ENCODE measurements at places on chromosomes 4 and X.

DNA sequence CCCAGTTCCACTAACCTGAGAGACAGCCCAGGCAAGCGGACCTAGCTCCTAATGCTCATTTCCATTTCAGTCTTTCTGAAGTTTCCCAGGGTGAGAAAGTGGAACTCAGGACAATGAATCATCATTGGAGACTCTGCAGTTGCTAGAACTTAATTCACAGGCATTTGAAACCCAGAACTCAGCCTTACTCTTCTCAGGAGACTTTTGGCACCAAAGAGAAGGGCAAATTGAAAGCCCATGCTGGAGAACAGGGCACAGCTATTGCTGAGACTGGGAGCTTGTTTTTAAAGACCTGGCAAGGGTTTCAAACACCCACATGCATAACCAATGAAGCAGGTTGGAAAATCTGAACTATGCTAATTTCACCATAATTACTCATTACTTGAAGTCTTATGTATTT, 36.0 kb downstream of the BST1 start:
- DNase-seq, result no peak

GRCh38 chrX:38726612-38727011, 74.6 kb upstream of the MID1IP1 start:
- no peak for DNase-seq

DNA sequence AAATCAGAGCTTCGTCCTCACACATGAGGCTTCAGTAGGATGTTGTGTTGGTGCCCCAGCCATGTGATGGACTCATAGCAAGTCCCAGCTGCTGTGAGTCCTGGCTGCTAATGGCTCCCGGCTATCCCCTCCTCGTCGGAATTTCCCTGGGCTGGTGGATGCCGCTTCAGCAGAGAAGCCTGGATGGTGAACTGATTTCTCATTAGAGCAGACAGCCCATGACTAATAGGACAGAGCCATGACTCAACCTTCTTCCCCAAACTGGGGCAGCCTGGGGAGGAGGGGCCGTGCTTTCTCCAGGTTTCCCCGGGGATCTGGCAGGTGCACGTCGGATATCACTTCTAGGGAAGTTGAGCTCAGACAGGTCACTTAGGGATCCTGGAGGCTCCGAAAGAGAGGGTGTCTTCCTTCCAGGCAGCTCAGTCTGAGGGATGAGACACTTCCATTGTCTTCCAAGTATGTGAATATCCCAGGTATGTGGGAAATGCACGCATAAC, 112.7 kb downstream of the ASMT start:
- DNase-seq, result no peak

DNA sequence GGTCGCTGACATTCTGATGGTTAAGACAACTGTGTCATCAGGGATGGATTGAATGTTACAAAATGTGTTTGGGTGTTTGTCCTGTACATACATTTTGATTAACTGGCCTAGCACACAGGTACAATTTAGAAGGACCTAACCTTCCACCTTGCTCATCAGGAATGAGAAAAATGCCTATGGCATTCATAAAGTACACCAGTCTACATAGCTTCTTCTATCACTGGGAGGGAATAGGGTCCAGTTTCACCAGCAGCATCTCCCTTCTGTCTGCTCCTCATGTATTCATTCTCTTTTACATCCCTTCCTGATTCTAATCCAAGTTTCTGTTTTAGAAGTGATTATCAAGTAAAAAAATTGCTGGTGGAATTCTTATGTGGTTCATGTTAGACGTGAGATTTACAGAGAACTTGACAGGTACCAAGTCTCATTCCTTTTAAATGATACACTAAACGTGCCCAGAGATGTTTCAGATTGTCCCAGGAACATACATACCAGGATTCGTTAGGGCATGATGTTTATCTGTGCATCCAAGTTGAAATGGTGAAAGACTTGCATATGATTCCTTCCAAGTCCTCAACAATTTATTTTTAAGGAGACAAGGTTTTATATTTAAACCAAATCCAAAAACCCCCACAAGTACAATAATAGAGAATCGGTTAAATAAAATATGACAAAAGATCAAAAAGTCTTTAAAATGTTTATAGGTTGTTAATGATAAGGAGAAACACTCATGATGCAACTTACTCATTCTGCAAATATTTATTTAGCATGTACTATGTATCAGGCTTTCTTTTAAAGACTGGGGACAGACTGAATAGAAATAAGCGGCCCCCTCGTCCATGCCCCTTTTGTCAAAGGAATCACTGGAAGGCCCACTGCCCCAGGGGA, 359.1 kb downstream of the ZNF674 start:
- DNase-seq, result no peak

DNA sequence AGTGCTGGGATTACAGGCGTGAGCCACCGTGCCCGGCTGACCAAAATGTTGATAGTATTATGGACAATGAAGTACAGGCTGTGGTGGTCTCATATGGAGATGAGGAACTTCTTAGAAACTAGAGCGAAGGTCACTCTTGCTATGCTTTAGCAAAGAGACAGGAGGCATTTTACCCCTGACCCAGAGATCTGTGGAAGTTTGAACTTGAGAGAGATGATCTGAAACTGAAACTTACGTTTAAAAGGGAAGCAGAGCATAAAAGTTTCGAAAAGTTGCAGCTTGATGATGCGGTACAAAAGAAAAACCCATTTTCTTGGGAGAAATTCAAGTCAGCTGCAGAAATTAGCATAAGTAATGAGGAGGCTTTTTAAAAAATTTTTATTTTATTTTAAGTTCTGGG, 8.5 kb upstream of the CTAG2 start:
- no peak for DNase-seq

- no peak for DNase-seq
These were observed 91.3 kb downstream of the PTPN13 start for GRCh38 chr4:86685401-86685800.

DNA sequence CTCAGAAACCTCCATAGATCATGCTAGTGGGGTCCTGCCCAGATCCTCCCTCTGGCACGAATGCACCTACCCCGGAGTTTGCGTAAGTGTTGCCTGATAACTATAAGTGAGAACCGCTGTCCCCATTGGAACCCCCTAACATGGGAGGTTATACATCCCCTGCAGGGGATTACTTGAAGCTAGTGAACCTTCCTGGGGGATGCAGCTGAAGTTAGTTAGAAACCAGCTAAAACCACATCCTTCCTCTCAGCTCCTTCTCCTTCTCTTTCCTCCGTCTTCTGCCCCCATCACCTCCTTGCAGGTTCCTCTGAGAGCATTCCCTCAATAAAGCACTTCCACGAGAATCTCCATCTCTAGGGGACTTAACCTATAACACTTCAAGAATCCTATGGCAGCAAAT, 95.0 kb downstream of the ZNF827 start:
- no peak for DNase-seq

GRCh38 chr4:116636917-116637316, 448.5 kb downstream of the TRAM1L1 start:
- no peak for DNase-seq

GRCh38 chr4:47278631-47279030, 184.9 kb downstream of the COMMD8 start:
- DNase-seq, result no peak

DNA sequence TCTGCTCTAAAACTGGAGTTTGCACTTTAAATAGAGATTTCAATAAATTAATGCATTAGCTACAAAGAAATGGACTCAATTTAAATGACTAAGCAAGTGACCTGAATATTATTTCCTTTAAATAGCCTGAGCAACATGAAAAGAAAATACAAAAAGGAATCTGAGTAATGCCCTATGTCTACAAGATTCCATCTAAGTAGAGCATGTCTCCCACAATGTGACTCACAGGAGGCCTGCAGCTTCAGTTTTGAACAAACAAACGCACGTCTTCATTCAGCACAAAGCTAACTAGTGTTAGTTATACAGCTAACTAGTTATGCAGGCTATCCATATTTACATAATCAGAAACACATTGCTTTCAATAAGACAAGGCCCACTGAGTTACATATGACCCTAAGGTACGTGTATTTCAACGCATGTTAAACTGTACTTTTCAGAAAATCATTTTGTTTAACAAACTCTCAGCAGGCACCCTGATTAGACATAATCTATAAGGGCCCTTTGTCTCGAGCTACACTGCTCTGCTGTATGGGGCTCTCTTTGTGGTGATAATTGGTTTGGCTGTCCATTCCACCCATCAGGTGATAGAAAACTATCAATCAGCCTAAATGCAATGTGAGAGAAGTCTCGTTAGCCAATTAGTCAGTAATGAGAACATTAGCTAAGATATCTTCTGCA, 116.5 kb downstream of the MAML3 start:
- no peak for DNase-seq

GRCh38 chrX:43269201-43269600, 386.9 kb upstream of the MAOA start:
- DNase-seq, result no peak

- no peak for DNase-seq
These were observed 124.2 kb upstream of the MSX1 start for GRCh38 chr4:4735136-4735750.

GRCh38 chr4:113952452-113953029, 26.9 kb downstream of the ARSJ start:
- DNase-seq, result no peak

DNA sequence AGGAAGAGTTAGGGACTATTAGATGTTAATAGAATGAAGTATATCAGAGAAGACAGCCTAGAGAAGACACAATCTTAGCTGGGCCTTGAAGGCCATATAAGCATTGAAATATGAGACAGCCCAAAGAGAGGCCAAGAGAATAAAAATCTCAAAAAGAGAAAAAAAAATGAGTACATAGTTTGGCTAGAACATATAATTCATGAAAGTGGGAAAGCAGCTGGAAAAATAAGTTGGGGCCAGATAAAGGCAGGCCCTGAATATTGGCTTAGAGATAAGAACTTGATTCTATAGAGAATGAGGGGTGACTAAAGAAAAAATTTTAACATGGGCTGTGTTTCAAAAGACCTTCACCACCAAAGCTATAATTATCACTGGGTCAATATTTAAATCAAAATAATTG, 7.4 kb upstream of the UTP3 start:
- DNase-seq, result no peak

- DNase-seq, result no peak
These were observed 95.4 kb downstream of the NKX6-1 start for GRCh38 chr4:84403656-84404055.

- DNase-seq, result no peak
These were observed 98.8 kb downstream of the MAGEC1 start for GRCh38 chrX:142002471-142002870.

- no peak for DNase-seq
These were observed 114.4 kb downstream of the WDFY3 start for GRCh38 chr4:84852081-84852480.

- DNase-seq, result no peak
These were observed 173.8 kb upstream of the DCAF12L2 start for GRCh38 chrX:126339928-126340327.

- no peak for DNase-seq
These were observed 1715.2 kb upstream of the TENM3 start for GRCh38 chr4:180528003-180528402.

Measured in stimulated activated CD8-positive, alpha-beta memory T cell treated with anti-CD3 and anti-CD28 coated beads, Interleukin-7, amount 100 ng/mL, for 1 hour (primary cell).